ENCODE measurements at places on chromosomes 16 and 17.

- no peak for DNase-seq
These were observed 141.4 kb upstream of the GSE1 start for GRCh38 chr16:85471469-85472431.

GRCh38 chr16:76984196-76984595, 206.8 kb upstream of the MON1B start:
- no peak for DNase-seq

GRCh38 chr17:68205808-68206720, 41.8 kb upstream of the AMZ2 start:
- no peak for DNase-seq

GRCh38 chr17:40980117-40980516, 4.0 kb downstream of the KRT40 start:
- DNase-seq = no peak

DNA sequence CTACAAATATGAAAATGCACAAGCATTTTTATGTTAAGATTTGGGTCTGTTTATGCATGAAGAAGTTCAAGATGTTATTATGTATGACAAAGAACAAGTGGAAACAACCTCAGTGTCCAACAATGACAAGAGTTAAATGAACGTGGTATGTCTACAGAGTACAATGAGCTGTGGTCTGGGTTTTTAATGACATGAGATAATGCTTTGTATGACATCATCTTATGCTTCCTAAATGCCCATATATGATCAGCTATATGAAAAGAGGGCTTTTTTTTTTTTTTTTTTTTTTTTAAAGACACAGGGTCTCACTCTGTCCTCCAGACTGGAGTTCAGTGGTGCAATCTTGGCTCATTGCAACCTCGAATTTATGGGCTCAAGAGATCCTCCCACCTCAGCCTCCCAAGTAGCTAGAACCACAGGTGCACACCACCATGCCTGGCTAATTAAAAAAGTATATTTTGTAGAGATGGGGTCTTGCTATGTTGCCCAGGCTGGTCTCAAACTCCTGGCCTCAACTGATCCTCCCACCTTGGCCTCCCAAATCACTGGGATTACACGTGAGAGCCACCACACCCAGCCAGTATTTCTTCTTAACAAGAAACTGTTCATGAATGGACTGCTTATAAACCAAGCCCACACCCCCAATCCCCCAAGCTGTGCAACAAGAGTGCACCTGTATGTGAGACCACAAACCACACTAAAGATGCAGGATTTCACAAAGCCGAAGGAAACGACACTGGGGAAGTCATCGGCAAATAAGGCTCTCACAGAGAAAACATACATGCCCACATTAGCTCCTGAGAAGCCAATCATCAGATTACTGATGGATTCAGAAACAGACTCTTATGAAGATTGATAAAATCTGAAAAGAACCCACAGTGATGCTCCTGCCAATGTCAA, 114.5 kb downstream of the CPPED1 start:
- DNase-seq = no peak

DNA sequence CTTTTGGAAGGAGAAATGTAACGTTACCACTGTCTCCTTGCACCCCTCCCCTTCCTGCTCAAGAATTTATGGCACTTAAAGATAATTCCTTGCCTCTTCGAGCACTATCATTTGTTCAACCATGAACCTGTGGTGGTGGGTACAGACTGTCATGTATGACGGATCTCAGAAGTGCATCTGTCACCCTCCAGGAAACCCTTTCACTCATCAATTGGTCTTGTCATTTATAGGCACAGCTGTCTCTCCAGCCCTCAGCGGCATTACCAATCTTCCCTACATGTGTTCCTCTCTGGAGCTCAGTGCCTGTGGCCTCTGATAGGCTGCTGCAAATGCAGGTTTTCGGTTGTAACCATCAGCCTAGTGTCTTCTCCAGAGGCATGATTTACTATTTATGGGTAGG, 15.0 kb downstream of the CNTNAP4 start:
- DNase-seq = no peak

DNA sequence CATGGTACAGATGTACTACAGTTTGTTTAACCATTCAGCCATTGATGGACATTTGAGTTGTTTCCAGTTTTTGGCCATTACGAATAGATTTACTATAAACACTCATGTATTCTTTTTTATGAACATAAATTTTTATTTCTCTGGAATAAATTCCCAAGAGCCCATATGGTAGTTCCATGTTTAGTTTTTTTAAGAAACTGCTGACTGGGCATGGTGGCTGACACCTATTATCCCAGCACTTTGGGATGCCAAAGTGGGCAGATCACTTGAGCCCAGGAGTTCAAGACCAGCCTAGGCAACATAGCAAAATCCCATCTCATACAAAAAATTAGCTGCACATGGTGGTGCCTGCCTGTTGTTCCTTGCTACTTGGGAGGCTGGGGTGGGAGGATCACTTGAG, 30.3 kb downstream of the PRAC1 start:
- no peak for DNase-seq

Data from stimulated activated CD8-positive, alpha-beta memory T cell treated with anti-CD3 and anti-CD28 coated beads, Interleukin-7, amount 100 ng/mL, for 4 hours (primary cell).